Stimulated activated CD4-positive, alpha-beta T cell treated with anti-CD3 and anti-CD28 coated beads, Interleukin-12 subunit alpha, Interleukin-12 subunit beta, amount 100 ng/mL, for 48 hours (primary cell): ENCODE measurements at places on chromosomes 1 and 21.

DNA sequence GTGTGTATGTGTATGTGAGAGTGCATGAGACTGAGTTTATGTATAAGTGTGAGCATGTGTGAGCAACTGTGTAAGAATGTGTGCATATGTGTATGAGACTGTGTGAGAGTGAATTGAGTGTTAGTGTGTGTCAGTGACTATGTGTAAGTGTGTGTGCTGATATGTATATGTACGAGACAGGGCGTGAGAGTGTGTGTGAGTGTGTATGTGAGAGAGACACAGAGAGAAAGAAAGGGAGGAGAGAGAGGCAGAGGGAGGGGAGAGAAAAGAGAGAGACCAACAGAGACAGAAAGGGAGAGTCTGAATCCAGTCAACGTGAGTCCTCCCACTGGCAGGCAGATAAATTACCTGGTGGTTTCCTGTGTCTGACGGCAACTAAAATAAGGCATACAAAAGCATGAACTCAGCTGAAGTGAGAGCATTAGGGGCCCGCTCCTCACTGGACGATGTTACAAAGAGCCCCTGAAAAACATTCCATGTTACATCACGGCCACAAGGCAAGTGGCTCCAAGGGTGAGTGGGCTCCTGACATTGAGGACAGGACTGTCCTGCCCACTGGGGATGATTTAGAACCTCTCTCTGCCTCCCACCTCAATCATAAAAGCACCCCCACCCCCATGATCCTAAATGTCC is 66.6 kb upstream of the TIAM1 start:
- no peak for DNase-seq

GRCh38 chr1:115534106-115534505 is 107.7 kb upstream of the VANGL1 start:
- no peak for DNase-seq

- DNase-seq = no peak
These were observed 3.6 kb downstream of the IGSF8 start for GRCh38 chr1:160094806-160095205.

GRCh38 chr1:178418284-178418955 is 78.3 kb downstream of the CLEC20A start:
- DNase-seq = no peak

GRCh38 chr1:11749996-11750395 is 12.0 kb upstream of the C1orf167 start:
- DNase-seq = no peak

DNA sequence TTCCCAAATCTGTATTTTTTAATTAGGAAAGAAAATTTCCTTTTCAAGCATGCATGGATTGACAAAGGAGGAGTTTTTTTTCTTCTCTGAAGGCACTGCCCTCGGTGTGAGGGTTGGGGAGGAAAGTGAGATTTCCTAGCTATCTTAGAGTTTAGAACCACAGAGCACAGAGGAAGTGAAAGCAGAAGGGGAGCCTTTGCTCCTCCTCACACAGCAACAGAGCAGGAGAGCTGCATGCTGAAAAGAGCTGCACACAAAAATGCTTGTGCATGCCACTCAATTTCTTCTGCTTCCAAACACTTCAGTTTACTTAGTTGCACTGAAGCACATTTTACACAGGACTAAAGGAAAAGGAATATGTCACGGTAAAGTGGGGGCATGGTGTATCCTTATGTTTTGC is 308.1 kb downstream of the GPATCH2 start:
- DNase-seq = no peak

GRCh38 chr1:101178688-101179491 is 57.9 kb upstream of the S1PR1 start:
- peak; percentile 32 for DNase-seq

DNA sequence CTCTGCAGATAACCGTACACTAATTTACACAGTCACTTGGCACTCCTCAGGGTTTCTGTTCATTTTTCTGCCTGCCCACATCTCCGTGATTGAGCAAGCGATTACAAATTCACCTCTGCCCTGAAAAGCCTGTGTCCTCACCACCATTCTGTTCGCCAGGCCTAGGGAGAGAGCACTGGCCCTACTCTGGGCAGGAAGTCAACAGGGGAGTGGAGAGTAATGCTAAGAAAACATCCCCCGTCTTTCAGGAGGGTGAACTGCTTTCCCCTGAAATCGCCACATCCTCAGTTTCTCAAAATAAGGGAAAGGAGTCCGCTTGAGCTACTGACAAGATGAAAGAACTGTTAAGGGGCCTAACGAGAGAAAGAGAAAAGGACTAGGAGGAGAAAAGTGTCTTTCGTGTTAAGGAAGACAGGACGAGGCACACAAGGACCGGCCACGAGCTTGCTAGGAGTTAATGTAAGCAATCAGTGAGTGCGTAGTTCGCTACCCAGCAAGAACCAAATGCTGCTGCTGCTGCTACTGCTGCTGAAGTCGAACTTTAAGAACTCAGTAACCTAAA is 632 bp downstream of the PEX19 start:
- no peak for DNase-seq

- DNase-seq = no peak
These were observed 3.6 kb upstream of the DHRS3 start for GRCh38 chr1:12621346-12622335.
